C1 segment of cervical spinal cord (tissue), 14 donors: ENCODE measurements at places on chromosomes 3 and 15.

- DNase-seq = no peak
Observed at GRCh38 chr3:40022297-40022827, 213.0 kb downstream of the MYRIP start.

DNA sequence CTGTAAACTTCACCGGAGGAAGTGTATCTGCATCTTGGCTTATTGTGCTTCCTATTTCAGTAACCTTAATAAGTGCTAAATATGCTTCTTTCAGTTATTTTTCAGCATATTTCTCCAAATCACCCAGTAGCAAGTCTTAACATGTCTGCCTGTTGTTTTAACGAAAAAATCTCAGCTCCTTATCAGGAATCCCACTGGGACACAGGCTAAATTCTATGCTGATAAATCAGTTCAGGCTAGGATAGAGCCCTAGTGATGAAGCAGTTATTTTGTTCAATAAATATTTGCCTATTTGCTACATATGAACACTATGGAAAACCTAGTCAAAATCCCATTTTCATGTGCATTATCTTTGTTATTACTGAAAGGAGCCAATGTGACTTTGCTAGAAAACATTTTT, 8.2 kb upstream of the MITF start:
- no peak for DNase-seq

GRCh38 chr3:167731393-167731792, 3.3 kb downstream of the PDCD10 start:
- DNase-seq = no peak

- no peak for DNase-seq
Observed at GRCh38 chr15:39434751-39435238, 146.1 kb upstream of the THBS1 start.
